ENCODE measurements at places on chromosomes 11 and 22. TPM values are rescaled to one million over a fixed set of nuclear protein-coding genes. Genes with fewer than 3 reads are reported as not detected.

DNA sequence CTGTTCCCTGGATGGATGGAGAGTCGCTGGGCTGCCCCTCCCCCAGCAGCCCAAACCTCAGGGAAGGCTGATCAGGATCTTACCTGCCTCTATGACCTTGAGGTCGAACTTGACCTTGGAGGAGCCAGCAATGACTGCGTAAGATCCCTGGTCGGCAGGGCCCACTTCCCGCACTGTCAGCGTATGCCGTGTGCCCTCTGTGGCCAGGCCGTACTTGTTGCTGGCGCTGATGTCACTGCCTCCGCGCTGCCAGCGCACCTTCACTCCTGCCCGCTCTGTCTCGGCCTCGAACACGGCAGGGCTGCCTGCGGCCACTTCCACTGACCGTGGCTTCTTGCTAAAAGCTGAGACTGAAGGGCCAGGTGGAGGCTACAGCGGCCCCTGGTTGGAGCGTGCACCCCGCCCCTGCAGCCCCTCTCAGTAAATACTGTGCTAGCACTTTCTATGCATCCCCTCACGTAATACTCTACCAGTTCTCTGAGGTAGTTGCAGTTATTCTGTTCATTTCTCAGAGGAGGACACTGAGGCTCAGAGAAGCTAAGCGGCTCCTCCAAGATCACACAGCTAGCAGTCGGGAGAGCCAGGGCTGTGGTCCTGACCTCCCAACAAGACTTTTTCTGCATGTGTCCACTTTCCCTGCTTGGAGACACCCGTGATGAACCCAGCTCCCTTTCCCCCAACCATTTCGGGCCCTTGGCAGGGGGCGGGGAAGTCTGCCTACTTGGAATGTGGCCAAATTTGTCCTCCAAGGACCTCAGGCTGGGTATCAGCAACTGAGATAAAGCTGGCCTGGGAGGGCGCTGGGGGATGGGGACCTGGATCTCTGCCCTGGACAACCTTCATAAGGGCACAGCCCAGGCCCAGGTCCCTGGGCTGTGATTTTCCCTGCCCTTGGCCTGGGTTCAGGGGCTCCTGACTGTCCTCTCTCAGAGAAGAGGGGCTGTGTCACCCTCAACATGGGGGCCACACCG, 1.1 kb downstream of the MYBPC3 start:
- H3K4me1 ChIP-seq: no peaks in the 10 kb centered on the region
- DNase-seq: peak; percentile 66
- no peak overlapping the region for H3K4me3 ChIP-seq
- no peaks in the 10 kb centered on the region for H3K27me3 ChIP-seq

SCGB2A2 gene
- total RNA-seq: not detected

OR5A1 gene
- total RNA-seq: not detected

GRCh38 chr11:26651916-26652315, 69.9 kb downstream of the SLC5A12 start:
- H3K27ac ChIP-seq: no peak overlapping the region
- no peaks in the 10 kb centered on the region for H3K36me3 ChIP-seq
- H3K4me3 ChIP-seq: no peak overlapping the region

OR8D1 gene
- not detected for total RNA-seq

- H3K36me3 ChIP-seq: no peaks in the 10 kb centered on the region
- no peaks in the 10 kb centered on the region for H3K4me1 ChIP-seq
- no peak overlapping the region for H3K4me3 ChIP-seq
Measured at GRCh38 chr22:47367107-47367690, 604.7 kb downstream of the TBC1D22A start.

Data from pancreas (tissue), 10 donors.